Effector CD8-positive, alpha-beta T cell (primary cell): ENCODE measurements at places on chromosomes 11 and 22.

DNA sequence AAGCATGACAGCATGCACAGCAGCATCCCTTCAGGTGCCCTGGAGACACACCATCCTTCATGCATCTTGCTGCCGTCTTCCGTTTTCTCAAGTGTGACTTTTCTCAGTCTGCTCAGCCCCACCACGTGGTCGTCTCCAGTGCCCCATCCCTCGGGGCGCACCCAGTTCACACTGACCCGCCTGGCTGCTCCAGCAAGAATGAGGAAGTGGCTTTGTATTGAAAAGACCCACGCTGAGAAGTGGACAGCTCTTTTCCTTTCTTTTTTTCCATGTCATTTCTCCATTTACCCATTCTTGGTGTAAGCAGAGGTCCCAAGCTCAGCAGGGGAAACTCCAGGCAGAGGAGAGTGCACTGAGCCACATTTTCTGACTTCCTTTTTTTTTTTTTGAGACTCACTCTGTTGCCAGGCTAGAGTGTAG is 14.5 kb downstream of the SERPINH1 start:
- no peak for DNase-seq

- no peak for DNase-seq
Observed at GRCh38 chr11:131295986-131296385, 74.4 kb upstream of the NTM start.

GRCh38 chr11:130692220-130692619 is 224.1 kb downstream of the SNX19 start:
- DNase-seq = no peak

DNA sequence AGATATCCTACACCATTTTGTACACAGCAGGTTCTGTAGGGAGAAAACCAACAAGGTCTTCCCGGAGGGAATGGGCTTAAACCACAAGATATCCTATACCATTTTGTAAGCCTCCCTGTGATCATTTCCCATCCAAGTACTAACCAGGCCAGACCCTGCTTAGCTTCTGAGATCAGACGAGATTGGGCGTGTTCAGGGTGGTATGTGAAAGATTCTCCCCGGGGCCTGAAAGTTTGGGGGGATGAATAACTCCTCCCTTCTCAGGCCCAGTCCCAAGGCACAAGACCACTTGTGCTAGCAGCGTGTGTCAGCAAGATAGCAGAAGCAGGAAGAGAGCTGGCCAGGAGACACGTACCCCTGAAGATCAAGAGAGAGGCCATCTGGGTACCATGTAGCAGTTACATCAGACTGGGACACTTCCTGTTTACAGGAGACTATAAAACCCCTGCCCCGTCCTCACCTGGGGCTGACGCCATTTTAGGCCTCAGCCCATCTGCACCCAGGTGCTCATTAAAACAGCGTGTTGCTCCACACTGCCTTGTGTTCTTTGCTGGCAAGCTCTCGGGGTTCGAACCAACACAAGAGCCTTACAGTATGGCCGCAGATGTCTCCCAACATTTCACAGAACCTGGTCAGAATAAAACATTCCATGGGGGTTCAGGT is 17.3 kb downstream of the MIF start:
- no peak for DNase-seq

DNA sequence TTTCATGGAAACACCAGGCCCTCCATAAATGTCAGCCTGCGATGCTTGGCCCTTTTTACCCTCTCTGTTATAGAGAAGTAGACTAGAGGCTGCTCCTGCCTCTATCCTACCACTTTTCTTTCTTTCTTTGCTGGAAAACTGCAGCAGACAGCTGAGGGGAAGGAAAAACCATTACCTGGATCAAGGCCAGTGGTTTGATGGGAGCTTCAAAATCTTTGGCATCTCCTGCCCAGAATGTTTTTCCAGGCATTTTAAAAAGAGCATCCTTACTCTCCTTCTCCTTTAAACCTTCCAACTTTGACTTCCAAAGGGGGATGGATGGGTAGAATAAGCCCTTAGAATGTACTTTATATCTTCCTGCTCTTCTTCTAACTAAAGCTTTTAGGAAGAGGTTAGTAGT is 44.9 kb downstream of the EXT2 start:
- no peak for DNase-seq

GRCh38 chr11:106463154-106463553 is 385.7 kb downstream of the AASDHPPT start:
- DNase-seq = no peak

- DNase-seq = no peak
Observed at GRCh38 chr22:29385748-29386147, 2.6 kb downstream of the AP1B1 start.

DNA sequence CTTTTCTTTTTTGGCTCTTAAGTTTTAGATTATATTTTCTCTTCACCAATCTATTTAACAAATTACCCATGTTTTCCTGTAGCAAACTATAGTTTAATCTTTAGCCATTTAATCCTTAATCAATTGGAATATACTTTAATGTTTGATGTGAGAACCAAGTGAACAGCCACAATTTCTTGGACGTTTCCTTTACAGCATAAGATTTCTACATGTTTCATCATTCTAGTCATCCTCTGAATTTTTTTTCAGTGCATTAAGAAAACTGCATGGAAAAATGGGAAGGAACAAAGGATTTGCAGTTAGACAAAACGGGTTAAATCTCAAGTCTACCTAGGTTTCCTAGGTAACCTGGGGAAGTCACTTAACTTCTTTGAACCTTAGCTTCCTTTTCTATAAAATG is 507.1 kb upstream of the CCDC90B start:
- no peak for DNase-seq

DNA sequence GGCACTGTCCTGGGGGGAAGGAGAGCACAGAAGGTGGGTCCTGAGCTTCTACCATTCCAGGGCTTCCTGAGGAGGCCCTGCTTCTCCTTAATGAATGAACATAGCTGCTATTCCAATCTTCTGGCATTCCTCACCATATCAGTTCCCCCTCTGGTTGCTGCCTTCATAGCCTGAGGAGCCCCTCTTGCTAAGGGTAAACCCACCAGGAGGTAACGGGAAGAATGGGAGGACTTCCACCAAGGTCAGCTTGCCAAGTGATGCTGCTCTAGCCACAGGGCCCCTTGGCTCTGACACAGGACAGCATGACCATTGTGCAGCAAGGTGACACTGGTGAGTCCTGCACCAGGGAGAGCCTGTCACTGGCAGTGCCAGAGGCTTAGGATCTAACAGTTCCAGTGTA is 1022.5 kb downstream of the TBC1D22A start:
- DNase-seq = no peak

DNA sequence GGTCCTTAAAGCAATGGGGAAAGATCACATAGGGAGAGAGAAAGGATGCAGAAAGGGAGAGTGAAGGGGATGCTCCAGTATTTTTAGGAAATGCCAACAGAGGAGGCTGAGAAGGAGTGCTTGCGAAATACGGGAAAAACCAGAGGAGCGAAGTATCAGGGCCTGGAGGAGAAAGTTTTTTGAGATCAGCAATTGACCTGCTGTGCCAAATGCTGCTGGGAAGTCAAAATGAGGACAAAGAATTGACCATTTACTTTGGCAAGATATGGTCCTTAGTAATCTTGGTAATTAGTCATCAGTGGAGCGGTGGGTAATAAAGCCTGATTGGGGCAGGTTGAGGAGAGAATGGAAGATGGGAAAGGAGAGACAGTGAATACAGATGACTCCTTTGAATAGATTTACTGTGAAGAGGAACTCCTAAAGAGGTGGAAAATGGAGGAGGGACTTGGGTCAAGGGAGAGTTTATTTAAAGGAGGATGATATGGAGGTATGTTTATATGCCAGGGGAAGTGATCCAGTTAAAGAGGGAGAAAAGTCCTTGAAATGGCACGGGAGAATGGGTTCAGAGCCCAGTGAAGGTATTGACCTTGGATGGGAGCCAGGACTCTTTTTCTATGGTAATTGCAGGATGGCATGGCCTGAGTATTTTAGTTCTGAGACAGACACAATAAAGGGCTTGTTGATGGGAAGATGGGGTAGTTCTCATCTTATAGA is 111.5 kb downstream of the PKNOX2 start:
- no peak for DNase-seq

DNA sequence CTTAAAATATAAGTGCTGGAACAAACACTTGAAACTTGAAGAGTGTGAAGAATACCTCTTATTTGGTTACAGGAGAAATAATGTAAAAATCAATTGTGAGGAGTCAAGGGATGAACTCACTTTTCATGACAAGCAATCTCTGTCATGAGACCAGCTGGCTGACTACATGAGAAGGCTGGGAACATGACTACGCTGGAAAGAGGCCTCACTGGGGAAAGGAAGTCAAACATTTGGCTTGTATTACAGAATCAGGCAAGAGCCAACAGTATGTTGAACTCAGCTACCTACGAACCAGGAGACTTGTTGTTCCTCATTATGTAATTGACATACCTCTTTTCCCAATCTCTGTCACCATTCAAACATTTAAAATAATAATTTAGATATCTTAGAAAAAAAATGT is 14.4 kb downstream of the DCDC1 start:
- no peak for DNase-seq

- no peak for DNase-seq
Observed at GRCh38 chr11:4882543-4882942, 843 bp downstream of the OR51T1 start.

- DNase-seq = no peak
Observed at GRCh38 chr11:47469361-47470179, 20.6 kb upstream of the RAPSN start.

DNA sequence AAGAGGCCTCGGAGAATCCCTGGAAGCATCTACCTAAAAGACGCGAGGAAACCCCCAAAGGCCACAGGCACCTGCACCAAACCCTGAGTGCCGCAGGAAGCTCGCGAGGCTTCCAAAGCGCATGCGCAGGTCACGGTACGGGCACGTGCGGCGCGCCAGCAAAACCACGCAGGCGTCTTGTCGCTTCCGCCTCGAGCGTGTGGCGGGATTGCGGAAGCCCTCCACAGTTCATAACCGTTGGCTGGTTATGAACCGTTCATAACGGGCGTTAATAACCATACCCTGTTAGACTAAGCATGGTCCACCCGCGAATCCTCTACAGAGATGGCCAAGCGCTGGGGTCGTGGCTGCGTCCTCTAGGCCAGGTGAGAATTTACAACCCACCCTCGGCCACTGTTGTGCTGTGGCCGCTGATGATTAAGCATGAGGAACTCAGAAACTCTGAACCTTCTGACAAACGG is 46.4 kb downstream of the MORC2 start:
- DNase-seq = peak; percentile 75

DNA sequence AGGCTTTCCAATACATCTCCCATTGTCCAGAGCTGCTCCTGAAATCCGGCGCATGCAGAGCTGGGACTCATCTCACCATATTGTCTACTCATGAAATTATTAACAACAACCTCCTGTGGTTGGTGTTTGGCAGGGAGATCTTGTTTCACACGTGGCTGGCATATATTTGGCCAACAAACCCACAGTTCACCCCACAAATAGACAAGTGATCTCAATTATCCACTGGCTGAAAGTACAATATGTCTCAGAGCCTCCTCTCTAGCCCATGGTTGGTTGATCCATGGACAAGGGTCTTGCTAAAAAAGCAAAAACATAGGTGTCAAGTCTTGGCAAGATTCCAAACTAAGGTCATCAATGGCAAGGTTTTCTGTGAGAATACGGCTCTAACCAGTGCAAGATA is 386.9 kb downstream of the ETS1 start:
- DNase-seq = no peak

- no peak for DNase-seq
Observed at GRCh38 chr11:96162816-96163499, 180.0 kb downstream of the MAML2 start.
